Left hindlimb (tissue), 1 donor: ENCODE measurements at places on chromosomes 4 and X.

DNA sequence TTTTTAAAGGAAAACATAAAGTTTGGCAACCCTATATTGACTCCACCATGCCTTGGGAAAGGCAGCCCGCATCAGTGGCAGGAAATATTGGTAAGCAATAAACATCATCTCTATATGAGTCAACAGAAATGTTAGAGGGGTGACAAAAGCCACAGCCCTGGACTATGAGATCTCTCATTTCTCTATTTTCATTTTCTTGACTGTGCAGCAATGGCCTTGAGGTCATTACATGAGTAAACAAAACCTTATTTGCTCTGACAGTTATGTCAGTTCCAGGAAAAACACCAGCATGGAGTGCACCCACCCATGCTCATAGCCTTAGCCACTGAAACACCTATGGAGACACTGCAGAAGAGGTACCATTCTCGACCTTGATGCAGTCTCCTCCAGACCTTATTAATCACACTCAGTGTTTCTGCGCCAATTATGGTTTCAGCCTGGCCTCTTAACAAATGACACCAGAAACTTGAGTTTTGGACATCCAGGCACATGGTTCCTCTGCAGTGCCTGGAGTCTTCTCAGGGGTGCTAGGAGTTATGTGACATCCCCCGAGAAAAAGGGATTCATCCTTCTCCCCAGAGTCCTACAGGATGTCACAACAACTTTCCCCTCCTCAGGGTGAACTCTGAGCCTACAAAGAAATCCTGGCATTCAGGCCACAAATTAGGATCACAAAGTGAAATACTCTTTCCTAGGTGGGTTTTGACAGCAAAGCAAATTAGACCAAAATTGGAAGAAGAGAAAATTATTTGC is 16.0 kb upstream of the HPGD start:
- DNase-seq: no peak

GRCh38 chr4:39660757-39661156 is 22.1 kb upstream of the SMIM14 start:
- DNase-seq: no peak

- no peak for DNase-seq
Measured at GRCh38 chrX:24316111-24316510, 2.2 kb upstream of the SUPT20HL2 start.

- DNase-seq: no peak
Measured at GRCh38 chrX:110162867-110163266, 155.0 kb downstream of the AMMECR1 start.

DNA sequence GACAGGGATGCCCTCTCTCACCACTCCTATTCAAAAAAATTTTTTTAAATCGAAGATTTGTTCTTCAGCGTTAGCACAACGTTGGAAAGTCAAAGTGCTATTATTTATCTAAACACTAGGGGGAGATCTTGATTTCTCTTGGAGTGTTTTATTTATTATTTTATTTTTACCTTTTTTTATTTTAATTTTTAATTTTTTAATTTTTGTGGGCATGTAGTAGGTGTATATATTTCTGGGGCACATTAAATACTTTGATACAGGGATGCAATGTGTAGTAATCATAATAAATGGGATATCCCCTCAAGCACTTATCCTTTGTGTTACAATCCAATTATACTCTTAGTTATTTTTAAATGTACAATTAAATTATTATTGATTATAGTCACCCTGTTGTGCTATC is 37.4 kb upstream of the SLC10A4 start:
- DNase-seq: no peak

GRCh38 chr4:169417629-169418282 is 147.0 kb upstream of the SH3RF1 start:
- no peak for DNase-seq
